ENCODE measurements at places on chromosomes 16 and 17.

GRCh38 chr17:31549121-31549524 is 157.6 kb downstream of the RAB11FIP4 start:
- DNase-seq: no peak

DNA sequence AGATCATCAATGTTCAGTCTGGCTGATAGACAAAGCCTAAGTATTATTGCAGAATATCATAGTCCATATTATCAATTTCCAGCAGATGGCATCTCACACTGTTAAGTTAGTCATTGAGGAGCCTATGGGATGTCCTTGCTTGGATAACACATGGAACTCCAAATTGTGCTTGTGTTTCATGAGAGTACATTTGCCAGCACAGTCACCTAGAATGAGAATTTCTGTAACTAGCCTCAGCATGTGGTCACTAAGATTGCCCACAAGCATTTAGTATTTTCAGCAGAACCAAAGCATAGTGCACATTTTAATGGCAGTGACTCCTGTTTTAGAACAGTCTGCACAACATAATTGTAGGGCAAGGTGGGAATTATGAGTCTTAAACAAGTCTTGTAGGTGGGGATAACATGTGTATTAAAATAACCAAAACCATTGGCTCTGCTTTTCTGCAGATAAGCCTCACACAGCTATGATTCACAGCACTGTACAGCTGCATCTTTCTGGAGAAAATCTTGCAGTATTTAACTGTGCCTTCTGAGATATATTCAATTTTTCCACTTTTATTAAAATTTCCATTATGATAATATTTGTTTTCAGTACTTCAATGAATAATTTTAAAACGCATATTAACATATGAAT is 882.8 kb upstream of the SOX9 start:
- DNase-seq: no peak

DNA sequence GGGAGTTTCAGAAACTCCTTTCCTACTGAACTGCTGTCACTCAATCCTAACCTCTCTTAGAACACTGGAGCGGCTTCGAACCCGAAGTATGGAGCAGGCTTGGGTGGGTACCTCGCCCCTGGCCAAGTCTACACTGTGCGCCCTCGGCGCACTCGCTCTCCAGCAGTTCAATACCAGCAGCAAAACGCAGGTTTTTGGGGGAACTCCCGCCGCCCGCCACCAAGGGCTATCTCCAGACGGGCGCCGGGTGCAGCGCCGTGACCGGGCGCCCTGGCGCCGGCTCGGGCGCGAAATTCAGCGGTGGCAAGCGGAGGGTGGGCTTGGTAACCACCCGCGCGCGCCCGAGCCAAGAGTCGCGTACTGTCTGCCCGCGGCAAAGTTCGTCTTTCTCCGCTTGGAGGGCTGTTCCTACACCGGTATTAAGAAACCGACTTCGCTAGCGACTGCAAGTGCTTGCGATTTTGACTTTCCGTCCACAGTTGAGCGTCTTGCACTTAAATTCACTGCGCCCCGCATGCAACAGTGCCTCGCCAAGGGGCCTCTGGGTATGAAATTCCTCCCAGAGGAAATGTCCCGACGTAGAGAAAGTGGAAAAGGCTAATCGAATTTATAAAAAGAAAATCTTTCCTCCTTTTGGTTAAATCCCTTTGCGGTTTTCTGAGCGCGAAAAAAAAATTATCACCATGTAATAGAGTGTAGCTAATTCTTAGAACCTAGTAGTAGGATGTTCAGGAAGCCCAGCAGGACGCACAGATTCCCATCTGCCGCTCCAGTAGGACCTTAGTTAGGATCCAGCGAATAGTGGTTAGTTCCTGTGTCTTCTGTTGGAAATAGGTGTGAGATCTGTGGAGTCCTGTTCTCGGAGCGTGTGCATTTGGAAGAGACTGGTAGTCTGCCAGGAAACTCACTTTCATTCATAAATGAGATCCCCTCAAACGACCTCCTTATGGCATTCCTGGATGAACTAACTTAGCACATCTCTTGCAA is 5.0 kb upstream of the SALL1 start:
- DNase-seq: no peak

DNA sequence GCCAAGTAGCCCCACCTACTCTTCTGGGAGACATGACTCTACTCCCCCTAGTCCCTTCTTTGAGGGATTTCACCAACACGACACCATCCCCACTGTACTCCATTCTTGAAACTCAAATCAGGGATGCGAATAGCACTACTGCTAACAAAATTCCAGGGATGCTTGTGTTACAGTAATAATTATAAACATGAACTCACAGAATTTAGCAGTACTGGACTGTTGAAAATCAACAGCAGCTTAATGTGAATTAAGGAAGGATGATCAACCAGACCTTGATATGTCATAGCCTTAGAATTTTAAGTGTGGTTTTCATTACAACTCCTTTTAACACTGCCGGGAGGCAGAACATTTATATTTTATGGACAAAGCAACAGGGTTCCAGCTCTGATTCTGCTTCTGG is 37.9 kb downstream of the AMFR start:
- DNase-seq: no peak

Data from SK-N-MC (cell line).